CD4-positive, alpha-beta T cell (primary cell): ENCODE measurements at places on chromosomes 13 and 19. TPM values are rescaled to one million over a fixed set of nuclear protein-coding genes. Genes with fewer than 3 reads are reported as not detected.

- DNase-seq = no peak
Measured at GRCh38 chr19:51621178-51621577, 9.0 kb downstream of the SIGLEC5 start.

DNA sequence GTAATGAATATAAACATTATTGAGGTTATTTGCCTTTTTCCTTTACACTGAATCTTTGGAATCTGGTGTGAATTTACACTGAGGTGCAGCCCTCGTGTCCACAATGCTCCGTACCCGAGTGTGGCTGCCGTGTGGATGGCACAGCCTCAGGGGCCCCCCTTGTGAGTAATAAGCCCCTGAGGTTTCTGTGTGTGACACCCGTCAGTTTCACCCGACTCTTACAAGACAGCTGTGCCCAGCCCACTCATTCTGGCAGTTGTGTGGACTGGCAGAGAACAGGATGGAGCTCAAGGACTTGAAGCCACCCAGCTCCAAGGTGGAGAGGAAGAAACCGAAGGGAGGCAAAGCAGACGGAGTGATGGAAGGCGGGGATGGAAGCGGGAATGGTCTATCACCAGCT lies 7.8 kb downstream of the PROZ start:
- DNase-seq = no peak

DNA sequence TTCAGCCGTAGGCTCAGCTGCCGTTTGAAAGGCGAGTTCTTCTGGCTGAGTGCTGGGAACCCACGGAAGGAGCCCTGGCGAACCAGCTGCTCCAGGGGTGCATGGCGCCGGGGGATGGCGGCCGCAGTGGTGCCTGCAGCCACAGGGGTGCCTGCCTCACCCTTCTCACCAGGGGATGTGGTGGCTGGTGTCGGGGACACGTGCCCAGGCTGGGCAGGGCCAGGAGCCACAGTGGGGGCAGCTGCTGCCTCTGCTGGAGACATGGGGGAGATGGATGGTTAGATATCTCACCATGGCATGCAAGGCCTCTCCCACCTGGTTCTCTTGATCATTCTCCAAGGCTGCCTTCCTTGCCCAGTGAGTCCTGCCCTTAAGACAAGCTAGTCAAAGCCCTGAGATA lies 17.1 kb downstream of the NUMBL start:
- DNase-seq = no peak

Gene LRRC4B
- total RNA-seq = not detected

Gene SHISA7
- total RNA-seq = not detected

Gene ZNF534
- total RNA-seq = not detected

GRCh38 chr19:17873786-17874757 lies 2.3 kb downstream of the SLC5A5 start:
- peak; percentile 58 for DNase-seq

DNA sequence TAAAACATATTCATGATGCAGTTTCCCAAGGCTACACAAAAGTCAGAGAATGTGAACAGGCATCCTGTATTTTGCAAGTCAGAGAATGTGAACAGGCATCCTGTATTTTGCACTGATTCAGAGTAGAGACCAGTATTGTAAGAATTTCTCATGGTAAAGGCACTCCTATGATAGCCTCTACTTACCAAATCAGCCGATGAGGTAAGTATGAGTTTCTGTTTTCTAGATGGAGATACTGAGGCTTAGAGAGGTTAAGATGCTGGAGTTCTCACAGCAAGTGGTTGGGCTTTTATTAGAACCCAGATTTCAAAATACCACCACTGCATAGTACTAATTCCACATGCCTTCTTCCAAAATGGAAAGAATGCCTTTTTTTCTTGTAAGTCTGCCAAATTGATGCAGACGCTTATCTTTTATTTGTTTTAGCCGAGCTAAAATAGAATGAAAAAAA lies 12.3 kb downstream of the TPT1 start:
- no peak for DNase-seq

Gene SPACA4
- not detected for total RNA-seq

Gene MATK
- total RNA-seq = 9.1 TPM

Gene HIF3A
- total RNA-seq = not detected

Gene POLR1D
- total RNA-seq = 200 TPM

- DNase-seq = no peak
Measured at GRCh38 chr13:36841391-36841790, 22.4 kb downstream of the RFXAP start.

DNA sequence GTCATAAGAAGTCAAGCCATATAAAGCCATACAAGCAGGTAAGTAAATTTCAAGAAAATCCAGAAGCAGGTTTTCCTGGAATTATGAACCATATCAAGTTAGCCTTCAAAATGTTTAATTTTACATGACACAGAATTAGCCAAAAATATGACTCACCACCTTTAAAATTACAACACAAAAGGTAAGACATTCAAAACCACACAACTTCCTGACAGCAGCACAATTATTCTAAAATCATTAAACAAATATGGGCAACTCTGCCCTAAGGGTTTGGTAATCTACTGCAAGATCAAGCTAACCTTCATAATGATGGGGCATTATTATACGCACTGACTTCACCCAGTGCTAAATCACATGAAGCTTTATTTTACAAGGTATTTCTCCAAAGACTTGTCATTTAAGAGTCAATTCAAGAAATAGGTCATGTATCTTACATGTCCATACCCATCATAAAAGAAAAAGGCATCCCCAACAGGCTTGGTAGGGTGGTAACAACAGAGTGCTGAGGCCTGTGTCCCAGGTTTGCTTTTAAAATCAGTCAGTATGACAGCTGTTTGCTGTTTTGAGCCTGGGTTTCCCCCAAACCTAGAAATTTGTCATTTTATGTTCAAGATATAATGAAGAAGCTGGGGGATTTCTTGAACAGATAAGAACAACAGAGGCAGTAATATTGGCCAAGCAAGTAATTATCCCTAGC lies 15.2 kb downstream of the RCBTB1 start:
- no peak for DNase-seq

Gene CRX
- total RNA-seq = not detected

DNA sequence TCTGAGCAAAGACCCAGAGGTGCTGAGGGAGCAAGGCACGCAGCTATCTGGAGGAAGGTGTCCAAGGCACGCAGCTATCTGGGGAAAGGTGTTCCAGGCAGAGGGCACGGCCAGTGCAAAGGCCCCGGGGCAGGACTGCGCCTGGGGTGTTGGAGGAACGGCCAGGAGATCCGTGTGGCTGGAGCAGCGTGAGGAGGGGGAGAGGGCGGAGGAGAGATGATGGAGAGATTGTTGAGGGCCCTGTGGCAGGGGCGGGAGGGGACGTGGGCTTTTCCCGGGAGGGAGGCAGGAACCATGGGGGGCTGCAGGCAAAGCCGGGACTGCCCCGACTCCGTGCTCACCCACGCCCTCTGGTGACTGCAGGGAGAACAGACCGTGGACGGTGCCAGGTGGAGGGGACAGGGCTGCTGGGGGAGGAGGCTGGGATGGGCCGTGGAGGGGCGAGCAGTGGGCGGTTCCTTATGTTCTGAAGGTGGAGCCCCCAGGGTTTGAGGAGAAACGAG lies 13.3 kb upstream of the MISP start:
- DNase-seq = peak; percentile 43

DNA sequence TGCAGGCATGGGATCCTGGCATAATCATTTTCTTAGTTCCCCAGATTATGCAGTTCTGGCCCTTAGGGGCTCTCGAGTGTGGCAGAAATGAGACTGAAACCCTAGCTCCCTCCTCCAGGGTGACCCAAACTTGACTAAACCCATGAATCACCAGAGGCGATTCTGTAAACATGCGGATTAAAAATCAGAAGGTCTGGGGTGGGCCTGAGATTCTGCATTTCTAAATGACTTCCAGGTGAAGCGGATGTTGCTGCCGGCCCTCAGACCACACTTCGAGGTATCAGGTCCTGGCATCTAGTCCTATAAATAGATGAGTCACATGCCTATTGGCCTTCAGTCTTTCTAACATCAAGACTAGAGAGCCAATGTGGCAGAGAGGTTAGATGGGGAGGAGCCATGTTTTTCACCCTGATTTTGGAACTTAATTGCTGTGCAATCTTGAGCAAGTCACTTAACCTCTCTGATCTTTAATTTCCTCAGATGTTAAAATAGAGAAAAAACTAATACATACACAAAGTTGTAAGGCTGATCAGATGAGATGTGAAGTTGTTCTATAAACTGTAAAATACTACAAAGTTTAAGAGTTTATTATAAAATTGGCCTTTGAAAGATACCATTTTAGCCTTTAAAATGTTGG lies 431.2 kb downstream of the FOXO1 start:
- no peak for DNase-seq

Gene PTGER1
- total RNA-seq = not detected

DNA sequence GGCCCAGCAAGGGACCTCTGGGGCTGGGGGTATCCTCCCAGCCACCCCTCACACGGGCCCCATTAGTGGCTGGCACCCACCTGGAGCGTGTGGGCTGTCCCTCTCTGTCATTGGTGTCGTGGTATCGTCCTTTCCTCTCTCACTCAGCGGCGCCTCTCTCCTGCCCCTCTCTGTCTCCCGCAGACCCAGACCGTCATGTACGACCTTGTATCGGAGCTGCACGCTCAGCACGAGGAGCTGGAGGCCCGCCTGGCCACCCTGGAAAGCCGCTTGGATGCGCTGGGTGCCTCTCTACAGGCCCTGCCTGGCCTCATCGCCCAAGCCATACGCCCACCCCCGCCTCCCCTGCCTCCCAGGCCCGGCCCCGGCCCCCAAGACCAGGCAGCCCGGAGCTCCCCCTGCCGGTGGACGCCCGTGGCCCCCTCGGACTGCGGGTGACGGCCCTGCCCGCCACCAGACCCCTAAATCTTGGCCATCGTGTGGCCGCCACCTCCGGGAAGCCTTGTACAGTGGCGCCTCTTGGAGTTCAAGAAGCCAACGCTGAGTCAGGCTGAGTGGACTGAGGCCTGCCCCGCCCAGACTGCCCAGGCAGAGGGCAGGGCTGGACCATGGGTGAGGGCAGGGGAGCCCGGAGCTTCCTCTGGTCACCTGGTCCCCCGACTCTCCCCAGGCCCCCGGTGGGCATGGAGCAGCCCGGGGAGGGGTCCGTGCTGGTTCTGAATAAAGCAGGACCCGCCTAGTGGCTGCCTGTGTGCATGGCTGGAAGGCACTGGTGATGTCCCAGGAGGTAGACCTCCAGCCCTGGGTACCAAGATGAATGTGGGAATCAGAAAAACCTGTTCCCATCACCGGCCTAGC lies 9.8 kb upstream of the ARRDC2 start:
- no peak for DNase-seq

GRCh38 chr19:3210347-3211017 lies 14.0 kb upstream of the CELF5 start:
- peak; percentile 73 for DNase-seq

DNA sequence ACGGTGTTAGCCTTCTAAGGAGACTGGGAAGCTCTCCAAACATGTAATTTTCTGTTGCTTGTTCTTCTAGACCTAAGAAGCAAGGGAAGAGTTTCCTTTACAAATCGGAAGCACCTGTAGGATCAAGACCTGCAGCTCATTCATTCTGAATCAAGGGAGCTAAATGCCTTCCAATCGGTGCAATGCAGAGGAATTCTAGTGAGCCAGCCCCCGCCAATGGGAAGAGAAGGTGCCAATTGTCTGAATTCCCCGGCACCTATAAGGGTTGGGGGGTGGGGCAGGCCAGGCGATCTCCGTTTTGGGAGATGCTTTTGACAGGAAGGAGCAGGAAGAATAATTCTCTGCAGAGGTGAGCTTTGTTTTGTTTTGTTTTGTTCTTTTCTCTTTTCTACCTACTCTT lies 7.1 kb upstream of the NLRP13 start:
- no peak for DNase-seq

GRCh38 chr13:74219566-74219965 lies 85.4 kb upstream of the KLF12 start:
- no peak for DNase-seq

DNA sequence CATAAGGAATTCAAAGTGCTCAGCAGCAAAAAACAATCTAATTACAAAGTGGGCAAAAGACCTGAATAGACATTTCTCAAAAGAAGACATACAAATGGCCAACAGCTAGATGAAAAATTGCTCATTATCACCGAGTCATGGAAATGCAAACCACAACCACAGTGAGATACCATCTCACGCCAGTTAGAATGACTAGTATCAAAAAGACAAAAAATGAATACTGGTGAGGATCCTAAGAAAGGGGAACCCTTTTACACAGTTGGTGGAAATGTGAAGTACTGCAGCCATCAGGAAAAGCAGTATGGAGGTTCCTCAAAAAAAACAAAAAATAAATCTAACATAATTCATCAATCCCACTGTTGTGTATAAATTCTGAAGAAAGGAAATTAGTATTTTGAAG lies 1206.1 kb downstream of the EFNB2 start:
- no peak for DNase-seq

DNA sequence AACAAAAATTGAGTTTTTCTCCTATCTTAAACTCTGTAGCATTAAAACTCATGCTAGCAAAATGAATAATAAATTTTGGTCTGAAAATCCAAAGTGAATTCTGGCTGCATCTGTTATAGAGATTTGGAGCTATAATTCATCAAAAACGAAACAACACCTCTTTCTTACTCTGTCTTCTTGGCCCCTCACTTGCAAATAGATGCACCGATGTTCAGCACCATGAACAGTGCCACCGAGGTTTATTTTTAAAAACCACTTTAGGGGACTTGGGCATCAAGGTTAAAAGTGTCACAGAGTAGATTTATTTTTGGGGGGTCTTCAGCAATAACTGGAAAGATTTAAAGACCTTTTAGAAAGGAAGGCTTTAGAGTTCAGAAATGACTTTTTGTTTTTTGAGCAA lies 26.1 kb upstream of the EID2 start:
- DNase-seq = no peak

DNA sequence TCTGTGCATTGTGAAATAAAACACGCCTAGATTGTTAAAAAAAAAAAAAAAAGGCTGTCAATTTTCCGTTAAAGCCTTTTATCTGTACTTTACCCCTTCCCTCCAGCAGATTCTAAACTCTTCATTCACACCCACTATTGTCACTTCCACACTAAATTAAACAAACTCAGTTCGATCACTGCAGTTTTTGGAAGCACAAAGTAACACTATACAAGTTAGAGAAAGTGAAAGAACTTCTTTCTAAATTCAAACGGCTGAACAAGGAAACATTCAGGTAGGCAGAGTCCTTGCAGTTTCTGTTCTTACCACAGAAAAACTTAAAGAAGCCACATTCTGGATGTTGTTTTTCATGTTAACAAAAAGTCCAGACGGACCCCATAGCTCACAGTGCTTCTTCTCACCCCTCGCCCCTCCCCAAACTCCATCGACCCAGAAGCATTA lies 27.5 kb upstream of the UBE2L5 start:
- DNase-seq = no peak

GRCh38 chr13:110218581-110219201 lies 88.3 kb downstream of the COL4A1 start:
- no peak for DNase-seq

DNA sequence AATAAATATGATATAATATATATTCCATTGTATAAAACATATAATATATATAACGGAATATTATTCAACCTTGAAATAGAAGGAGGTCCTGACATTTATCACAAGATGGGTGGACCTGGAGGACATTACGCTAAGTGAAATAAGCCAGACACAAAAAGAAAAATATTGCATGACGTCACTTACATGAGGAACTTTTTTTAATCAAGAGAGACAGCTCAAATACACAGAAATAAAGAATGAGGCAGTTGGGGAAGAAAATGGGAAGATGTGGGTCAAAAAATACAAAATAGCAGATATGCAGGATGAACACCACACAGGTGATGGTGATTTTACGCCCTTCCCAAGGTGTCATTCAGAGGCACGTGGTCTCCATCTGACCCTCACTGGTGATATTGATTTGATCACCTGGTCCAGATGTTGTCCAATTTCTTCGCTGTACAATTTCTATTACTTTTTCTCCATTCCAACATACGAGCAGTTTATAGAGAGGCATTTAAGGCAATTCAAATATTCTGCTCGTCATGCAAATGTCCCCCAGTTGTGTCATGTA lies 513 bp upstream of the ZNF317 start:
- DNase-seq = no peak

GRCh38 chr13:43698009-43698408 lies 88.8 kb downstream of the ENOX1 start:
- no peak for DNase-seq
